AG04450 (cell line): ENCODE measurements at places on chromosomes 7 and 10. TPM values are rescaled to one million over a fixed set of nuclear protein-coding genes. Genes with fewer than 3 reads are reported as not detected.

- DNase-seq = no peak
These were observed 11.7 kb upstream of the ZNF716 start for GRCh38 chr7:57438244-57438643.

DNA sequence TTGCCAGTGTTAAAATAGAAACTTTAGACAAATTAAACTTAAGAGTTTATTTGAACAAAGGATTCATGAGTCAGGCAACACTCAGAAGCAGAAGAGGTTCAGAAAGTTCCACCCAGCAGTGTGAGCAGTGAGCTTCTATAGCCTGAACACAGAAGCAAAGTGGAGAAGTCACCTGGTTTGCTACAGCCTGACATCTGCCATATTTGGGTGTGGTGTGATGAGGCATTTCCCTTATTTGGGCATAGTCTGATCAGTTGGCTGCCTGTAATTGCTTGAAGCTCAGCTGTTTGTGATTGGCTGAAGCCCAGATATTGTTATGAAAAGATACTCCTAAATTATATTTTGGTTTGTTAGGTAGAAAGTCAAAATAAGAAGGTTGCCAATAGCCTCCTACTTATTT, 39.1 kb downstream of the VWC2 start:
- no peak for DNase-seq

DNA sequence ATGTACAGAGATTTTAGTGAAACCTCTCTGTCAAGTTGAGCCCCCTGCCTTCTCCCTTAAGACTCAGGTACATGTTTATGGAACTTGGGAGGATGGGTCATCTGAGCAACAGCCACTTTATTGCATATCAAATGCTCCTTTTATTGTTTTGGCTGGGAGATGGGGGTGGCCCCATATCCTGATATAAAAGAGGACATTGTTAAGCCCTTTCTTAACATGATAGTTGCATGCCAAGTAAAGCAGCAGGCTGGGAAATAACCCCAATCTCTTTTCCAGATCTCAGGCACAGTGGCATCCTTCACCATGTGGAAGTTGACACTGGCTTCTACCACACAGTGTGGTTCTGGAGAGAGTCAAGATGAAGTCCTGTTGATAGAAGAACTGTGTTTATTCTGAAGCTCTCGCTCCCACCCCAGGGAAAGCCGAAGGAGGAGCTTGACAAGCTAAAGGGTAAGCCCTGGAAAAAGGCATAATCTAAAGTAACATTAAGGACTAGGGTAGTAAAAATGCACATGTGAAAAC, 746.7 kb downstream of the SUGCT start:
- no peak for DNase-seq

The UBN2 gene
- 3.3 and 4.7 TPM in 2 replicates for polyA plus RNA-seq

The AKAP9 gene
- polyA plus RNA-seq = 17.2 and 24.3 TPM in 2 replicates

The FAM25A gene
- polyA plus RNA-seq = not detected in 2 replicates
